T-helper 17 cell (primary cell): ENCODE measurements at places on chromosomes 1 and 21.

GRCh38 chr1:194774535-194774934, 1588.1 kb upstream of the B3GALT2 start:
- DNase-seq: no peak

DNA sequence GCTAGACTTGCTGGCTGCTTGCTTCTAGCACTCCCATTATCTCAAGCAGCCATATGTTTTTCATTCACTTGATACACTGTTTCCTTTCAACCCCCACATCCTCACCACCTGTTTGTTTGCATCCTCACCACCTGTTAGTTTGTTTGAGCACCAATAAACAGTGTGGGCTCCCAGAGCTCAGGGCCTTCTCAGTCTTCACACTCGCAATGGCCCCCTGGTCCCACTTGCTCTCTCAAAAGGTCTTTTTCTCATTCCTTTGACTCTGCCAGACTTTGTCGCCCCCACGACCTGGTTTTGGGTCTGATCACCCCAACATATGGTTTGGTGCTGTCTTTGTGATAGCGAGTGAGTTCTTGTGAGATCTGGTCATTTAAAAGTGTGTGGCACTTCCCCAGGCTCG, 6.2 kb upstream of the PADI4 start:
- no peak for DNase-seq

DNA sequence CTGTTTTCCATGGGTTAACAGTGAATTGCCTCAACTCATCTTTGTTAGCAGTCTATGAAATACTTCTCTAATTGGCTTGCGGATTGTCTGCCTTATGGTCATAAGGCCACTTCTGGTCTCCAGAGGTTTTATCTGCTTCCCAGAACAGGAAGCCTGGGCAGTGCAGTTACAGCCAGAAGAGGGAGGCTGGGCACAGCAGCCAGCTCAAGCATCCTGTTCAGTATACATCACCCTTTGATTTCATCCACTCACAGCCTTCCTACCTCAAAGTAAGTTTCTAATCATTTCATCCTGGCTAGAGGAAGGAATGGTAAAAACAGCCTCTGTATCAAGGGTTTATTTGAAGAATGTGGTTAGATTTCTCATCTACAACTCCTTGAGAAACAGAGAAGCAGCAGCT, 311.5 kb upstream of the DEPDC1 start:
- DNase-seq: no peak

DNA sequence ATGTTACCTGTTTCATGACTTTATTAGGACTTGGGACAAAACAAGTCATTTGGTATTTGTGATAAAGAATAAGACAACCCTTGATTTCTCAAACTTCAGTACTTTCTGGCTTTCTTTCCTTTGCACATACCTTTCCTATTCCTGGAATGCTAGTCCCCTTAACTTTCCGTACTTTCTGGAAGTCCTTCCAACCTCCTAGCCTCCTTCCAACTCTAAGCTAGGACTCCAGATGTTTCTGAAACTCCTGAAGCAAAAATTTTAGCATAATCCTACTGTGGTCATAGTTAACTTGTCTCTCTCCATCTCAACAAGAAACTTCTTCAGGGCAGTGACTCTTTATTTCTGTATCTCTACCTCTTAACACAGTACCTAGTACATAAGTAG, 19.8 kb upstream of the C1orf105 start:
- DNase-seq: no peak

DNA sequence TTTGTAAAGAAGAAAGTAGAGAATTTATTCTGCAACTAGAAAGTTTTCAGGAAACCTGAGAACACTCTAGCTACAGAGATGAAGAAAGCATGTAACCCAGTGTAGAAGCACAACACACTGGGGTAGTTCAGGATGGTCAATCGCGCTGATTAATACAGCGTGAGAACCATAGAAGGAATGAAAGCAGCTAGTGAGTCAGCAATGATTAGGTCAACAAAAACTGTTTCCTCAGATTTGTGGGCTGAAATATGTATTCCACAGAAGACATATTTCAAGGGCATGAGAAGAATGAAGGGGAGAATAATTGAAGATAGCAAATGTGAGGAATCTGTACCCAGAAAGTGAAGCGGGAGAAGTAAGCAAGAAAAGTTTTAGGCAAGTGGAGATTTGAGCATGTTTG, 97.8 kb upstream of the ADGRL2 start:
- DNase-seq: no peak

DNA sequence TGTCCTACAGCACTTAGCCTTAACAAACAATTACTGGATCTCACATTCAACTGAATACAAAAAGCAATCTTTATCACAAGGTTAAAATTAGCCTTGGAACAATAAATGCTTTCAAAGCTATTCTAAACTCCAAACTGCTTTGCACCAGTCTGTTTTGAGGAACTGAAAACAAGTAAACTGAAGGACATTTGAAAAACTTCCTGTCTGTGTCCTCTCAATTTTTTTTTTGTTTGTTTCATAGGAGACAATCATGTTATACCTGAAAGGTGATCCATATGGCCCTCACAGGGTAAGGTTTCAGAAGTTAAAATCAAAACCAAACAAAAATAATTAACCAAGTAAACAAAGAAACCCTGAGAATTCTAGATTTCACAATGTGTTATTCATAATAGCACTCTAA, 459.1 kb downstream of the DPYD start:
- no peak for DNase-seq

GRCh38 chr1:3423896-3424611, 30.4 kb upstream of the ARHGEF16 start:
- DNase-seq: no peak

DNA sequence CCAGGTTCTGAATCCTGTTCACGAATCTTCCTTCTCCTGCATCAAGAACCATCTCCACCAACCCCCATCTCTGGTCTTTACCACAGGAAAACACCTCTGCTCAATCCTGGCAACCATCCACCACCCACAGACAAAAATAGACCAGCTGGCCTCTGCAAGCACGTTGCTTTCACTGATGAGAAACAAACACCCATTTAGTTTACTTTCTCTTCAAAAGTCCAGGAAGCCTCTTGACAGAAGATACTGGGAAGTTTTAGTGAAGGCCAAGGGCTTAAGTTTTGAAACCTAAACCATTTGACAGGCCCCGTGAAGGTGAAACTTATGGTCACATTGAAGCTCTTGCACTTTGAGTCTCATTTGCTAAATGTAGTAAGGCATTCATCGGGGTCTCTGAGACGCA, 122.6 kb upstream of the PPP2R5A start:
- DNase-seq: no peak

DNA sequence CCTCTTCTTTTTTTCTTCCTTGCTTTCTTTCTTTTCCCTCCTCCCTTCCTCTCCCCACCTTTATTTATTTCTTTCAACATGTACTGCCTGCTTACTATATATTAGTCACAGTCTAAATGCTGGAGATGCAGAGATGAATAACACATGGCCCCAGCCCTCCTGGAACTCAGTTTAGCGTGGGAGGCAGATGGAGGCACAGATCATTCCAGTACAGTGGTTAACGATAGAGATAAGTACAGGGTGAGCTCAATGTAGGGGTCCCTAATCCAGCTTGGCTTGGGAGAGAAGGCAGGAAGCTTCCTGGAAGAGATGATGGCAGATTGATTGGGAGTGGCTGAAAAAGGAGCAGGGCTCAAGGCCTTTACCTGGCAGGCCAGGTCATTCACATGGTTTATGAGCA, 55.6 kb upstream of the PPP2R5A start:
- DNase-seq: no peak

DNA sequence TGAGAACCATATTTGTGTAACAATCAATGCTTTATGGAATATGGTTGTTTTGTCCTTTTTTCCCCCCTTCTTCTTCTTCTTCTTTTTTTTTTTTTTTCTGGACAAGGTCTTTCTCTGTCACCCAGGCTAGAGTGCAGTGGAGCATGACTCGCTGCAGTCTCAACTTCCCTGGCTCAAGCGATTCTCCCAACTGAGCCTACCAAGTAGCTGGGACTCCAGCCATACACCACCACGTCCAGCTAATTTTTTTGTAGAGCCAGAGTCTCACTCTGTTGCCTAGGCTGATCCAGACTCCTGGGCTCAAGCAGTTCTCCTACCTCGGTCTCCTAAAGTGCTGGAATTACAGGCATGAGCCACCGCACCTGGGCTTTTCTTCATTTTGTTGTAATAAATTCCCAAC, 86.7 kb downstream of the FMN2 start:
- DNase-seq: no peak

- DNase-seq: no peak
Measured at GRCh38 chr1:29331729-29332128, 95.4 kb downstream of the PTPRU start.

DNA sequence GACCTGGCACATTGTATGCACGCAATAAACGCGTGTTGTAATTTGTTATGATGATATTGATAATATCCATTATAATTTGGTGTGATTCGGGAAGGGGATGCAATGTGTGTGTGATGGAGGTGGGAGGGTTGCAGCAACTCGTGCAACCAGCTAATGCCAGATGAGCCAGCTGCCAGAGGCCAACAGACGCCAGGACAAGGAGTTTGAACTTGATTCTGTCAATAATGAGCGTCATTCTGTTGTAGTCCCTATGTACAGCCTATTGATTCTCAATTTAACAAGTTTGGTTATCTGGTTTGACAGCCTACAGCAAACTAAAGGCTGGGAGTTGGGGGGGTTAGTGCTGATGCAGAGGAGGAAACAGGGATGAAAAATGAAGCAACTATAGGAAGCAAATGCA, 35.5 kb downstream of the TIAM1 start:
- no peak for DNase-seq

DNA sequence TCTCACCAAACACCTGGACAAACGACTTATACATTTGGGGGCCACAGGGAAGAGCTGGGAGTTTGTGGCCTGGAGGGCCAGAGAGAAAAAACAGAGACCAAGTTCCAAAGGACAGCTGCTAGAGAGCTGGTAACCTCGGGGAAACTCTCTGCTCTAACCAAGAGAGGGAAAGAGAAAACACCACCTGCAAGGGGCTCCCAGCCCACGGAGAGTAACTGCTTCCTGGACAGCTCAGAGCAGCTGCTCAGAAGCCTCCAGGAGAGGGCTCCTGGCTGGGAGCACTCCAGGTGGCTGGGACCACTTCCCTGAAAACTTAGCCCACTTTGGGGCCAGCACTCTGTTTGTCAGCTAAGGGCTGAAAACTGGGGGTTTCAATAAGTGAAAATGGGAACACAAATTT, 154.8 kb upstream of the GRIK3 start:
- DNase-seq: no peak

DNA sequence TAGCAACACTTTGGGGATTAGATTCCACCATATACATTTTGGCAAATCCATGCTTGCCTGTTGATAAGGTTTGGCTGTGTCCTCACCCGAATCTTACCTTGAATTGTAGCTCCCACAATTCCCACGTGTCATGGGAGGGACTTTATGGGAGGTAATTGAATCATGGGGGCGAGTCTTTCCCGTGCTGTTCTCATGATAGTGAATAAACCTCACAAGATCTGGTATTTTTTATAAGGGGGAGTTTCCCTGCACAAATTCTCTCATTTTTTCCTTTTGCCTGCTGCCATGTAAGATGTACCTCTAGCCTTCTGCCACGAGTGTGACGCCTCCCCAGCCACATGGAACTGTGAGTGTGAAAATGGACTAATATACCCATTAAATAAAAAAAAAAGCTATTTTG, 265.3 kb downstream of the MRPL39 start:
- DNase-seq: no peak

GRCh38 chr1:156583821-156584622, 4.5 kb downstream of the TTC24 start:
- peak; percentile 65 for DNase-seq

DNA sequence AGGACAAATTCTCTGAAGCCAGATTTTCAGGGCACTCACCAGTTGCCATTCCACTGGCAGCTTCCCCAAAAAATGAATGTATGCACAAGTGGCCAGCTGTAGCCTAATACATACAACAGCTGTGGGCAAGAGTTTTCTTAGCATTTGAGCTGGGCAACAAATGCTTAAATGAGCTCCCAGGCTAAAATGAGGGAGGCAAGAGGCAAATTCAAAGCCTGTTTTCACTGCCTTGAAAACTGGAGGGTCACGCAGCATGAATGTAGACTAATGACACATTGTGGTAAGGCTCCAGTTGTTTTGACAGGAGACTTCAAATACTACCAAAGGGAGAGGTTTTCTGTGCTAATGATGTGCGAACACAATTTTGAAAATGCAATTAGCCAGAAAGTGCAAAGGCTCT, 88.2 kb downstream of the TIAM1 start:
- no peak for DNase-seq

DNA sequence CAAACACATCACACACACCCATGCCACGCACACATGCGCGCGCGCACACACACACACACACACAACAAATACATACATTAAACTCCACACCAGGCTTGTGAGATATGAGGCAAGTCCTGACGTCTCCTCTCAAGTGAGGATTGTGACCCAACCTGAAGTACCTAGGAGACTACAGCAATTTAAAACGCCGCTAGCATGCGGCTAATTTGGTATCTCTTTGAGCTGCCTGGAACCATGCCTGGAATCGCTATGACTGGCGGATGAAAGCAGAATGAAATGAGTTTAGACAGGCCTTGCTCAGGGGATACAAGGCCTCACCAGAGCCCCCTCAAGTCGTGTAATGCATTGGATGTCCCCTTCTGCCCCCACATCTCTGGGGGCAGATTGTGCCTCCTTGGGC, 1.6 kb upstream of the RAB7B start:
- no peak for DNase-seq

- DNase-seq: no peak
Measured at GRCh38 chr1:198637916-198638437, 863 bp upstream of the PTPRC start.

GRCh38 chr1:204883405-204883804, 12.7 kb downstream of the NFASC start:
- no peak for DNase-seq

DNA sequence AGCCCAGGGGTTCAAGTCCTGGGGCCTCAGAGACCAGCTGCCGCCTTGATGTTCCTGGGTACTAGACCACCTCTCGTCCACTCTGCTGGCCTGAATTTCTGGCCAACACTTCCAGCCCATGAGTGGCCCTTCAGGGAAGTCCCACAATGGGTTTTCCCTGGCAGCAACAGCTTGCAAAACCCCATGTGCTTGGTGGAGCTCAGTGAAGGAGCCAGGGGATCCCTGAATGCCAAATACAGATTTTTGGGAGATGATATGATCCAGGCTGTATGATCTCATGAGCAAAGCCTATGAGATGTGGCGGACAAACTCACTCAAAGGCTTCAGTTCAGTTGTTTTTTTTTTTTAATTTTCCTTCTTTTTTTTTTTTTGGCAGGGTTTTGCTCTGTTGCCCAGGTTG, 9.6 kb upstream of the RASSF5 start:
- DNase-seq: no peak

DNA sequence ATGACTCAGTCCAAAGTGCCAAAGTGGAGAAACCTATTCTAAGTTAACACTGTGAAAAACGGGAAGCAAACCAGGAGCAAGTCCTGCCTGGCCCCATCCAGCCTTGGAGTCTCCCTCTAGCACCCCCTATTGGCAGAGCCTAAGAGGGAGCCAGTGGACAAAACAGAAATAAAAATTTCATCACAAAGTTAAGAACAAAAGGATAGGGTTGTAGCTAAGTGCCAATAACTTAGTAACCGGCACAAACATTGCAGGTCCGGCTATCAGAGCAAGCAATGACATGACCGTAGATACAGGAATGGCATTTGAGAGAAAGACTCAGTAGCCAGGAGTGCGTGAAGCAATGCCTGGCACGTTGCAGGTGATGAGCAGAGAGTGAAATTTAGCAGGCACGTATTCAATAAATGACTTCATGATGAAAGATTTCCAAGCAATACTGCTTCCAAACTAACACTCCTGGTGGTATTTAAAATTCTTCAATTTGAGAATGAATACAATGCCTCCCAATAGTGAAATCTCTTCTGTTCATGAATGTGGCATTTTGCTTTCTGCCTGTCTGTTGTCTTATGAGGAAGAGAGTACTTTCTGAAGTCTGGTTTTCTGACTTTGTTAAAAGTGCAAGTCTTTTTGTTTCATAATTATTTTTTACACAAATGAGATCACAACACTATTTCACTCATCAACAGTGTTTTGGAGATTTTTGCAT, 391.0 kb downstream of the OMA1 start:
- no peak for DNase-seq
